ENCODE measurements at places on chromosomes 1 and 21. TPM values are rescaled to one million over a fixed set of nuclear protein-coding genes. Genes with fewer than 3 reads are reported as not detected.

Gene FHL3
- 4.6 TPM for total RNA-seq

Gene KCNAB2
- total RNA-seq = 57.0 TPM

Gene LRRC8B
- total RNA-seq = 14.8 TPM

Gene BRDT
- not detected for total RNA-seq
